ENCODE measurements at places on chromosomes 13 and 19.

- no peak for DNase-seq
Observed at GRCh38 chr13:36559375-36559774, 114.4 kb upstream of the SERTM1 start.

GRCh38 chr13:51541809-51542258 lies 42.4 kb upstream of the WDFY2 start:
- no peak for DNase-seq

DNA sequence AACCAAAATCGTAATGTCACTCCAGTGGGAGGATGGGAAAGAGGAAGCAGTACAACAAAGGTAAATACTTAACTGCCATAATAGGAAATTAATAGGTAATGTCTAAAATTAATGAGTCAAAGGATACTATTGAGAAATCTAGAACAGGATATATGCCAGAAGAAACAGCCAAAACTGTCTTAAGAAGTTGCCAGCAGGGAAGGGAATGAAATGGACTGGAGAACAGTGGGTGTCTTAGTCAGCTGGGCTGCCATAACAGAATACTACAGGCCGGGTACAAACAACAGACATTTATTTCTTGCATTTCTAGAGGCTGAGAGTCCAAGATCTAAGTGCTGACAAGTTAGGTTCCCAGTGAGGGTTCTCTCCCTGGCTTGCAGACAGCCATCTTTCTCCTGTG lies 40.3 kb upstream of the IPO5 start:
- no peak for DNase-seq

- no peak for DNase-seq
Observed at GRCh38 chr13:75345193-75345592, 136.8 kb downstream of the TBC1D4 start.

Measured in fibroblast of skin of right quadriceps (primary cell).